Effector memory CD4-positive, alpha-beta T cell (primary cell): ENCODE measurements at places on chromosomes 2 and 18.

DNA sequence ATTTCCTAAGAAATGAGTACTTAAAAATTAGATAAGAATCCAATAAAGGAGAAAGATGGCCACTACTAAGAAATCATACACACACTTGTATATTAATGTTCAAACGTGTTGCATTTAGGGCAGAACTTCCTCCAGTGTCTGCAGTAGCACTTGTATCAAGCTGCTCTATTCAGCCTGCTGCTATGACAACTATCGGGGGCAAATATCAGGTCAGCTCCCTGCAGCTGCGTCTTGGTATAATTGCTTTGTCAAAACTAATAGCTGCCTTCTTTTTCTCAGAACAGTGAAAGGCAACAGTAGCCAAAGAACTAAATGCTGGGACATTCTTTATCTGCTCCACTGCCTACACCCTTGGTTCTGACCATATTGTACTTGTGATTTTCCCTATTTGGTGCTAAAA is 300.7 kb downstream of the NOL4 start:
- no peak overlapping the region for H3K4me3 ChIP-seq
- H3K27ac ChIP-seq = no peak overlapping the region
- no peaks in the 10 kb centered on the region for H3K4me1 ChIP-seq
- DNase-seq = no peak

- H3K27me3 ChIP-seq = peaks cover 2% of the 10 kb centered on the region
- DNase-seq = no peak
- H3K27ac ChIP-seq = no peak overlapping the region
These were observed 145.1 kb downstream of the GFPT1 start for GRCh38 chr2:69241664-69242514.

DNA sequence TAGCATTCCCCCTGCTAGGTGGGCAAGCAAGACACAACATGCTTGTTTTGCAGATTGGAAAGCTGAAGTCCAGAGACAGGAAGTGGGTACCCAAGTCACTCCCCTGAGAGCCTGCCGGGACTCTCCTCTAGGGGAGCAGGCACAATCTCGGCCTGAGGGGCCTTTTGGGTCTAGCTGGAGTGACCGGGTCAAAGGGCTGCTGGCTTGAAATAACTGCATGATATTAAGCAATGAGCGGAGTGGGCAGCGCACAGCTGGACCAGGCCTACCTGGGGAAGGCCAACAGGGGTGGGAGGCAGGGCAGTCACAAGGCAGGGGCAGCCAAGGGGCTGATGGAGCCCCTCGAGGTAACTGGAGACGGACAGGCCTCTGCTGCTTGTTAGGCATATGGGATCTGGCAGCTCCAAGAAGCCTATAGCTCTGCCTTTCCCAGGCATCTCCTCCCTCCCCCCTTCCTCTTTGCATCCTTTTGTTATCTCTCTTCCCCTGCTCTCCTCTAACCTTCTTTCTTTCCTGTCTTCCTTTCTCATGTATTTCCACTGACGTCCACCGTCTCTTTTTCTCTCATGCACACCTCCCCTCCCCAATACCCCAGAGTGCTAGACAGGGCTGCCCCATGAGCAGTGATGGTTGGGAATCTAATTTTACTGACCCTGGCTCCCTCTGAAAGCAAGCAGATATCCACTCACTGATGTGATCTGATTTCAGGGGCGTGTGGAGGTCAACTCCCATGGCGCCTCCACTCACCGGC is 237.5 kb downstream of the LOXHD1 start:
- no peak overlapping the region for H3K4me3 ChIP-seq
- no peaks in the 10 kb centered on the region for H3K27me3 ChIP-seq
- no peak for DNase-seq
- H3K36me3 ChIP-seq = no peaks in the 10 kb centered on the region
- no peaks in the 10 kb centered on the region for H3K4me1 ChIP-seq
- no peak overlapping the region for H3K27ac ChIP-seq

DNA sequence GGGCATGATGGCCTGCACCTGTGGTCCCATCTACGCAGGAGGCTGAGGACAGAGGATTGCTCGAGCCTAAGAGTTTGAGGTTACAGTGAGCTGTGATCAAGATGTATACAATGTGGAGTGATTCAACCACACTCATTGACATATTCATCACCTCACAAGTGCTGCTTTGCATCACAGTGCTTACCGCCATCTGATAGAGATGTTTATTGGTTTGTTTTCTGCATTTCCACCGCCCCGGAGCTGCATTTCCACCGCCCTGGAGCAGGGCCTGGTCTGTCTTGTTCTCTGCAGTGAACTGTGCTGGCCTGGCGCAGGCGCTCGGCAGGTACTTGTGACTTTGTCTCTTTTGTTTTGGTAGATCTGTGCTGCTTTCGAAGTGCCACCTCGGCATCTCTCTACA is 96.0 kb downstream of the SMAD7 start:
- H3K36me3 ChIP-seq = no peaks in the 10 kb centered on the region
- H3K4me3 ChIP-seq = no peak overlapping the region
- DNase-seq = no peak
- no peaks in the 10 kb centered on the region for H3K4me1 ChIP-seq
- H3K27me3 ChIP-seq = no peaks in the 10 kb centered on the region
- no peak overlapping the region for H3K27ac ChIP-seq

DNA sequence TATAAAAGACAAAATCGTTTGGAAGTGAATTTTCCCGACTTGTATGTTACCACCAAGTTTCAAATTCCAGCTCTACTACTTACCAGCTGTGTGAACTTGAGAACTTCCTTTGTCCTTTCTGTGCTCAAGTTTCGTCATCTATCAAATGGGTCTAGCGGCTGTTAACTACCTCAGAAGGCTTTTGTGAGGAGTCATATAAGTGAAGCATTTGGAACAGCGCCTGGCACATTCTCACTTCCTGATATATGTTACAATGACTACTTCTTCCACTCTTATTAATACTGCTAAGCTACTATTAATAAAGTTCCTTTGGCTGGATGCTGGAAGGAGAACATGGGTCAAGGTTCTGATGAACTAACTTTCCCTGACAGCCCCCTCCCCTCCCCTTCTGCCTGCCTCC is 104.5 kb downstream of the MEIS1 start:
- no peaks in the 10 kb centered on the region for H3K4me1 ChIP-seq
- no peak overlapping the region for H3K4me3 ChIP-seq
- H3K27me3 ChIP-seq = no peaks in the 10 kb centered on the region
- no peak overlapping the region for H3K27ac ChIP-seq
- H3K36me3 ChIP-seq = no peaks in the 10 kb centered on the region
- DNase-seq = no peak

DNA sequence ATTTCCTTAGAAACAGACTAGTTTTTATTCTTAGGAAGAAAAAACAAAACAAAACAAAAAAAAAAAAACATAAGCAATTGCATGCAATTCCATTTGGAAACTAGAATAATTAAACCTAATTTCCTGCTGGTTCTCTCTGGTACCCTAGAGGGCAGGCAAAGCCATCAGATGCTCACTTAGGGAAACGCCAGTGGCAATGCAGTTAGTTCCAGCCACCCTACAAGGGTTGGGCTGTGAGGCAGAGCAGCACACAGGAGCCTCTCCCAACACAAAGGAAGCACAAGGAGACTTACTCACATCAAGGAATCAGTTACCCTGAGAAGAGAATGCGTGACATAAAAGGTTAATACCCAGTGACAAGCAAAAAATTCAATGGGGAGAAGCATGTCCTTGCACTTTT is 28.8 kb downstream of the CCDC93 start:
- H3K27ac ChIP-seq = no peak overlapping the region
- no peaks in the 10 kb centered on the region for H3K27me3 ChIP-seq
- H3K4me1 ChIP-seq = no peaks in the 10 kb centered on the region
- no peak overlapping the region for H3K4me3 ChIP-seq

DNA sequence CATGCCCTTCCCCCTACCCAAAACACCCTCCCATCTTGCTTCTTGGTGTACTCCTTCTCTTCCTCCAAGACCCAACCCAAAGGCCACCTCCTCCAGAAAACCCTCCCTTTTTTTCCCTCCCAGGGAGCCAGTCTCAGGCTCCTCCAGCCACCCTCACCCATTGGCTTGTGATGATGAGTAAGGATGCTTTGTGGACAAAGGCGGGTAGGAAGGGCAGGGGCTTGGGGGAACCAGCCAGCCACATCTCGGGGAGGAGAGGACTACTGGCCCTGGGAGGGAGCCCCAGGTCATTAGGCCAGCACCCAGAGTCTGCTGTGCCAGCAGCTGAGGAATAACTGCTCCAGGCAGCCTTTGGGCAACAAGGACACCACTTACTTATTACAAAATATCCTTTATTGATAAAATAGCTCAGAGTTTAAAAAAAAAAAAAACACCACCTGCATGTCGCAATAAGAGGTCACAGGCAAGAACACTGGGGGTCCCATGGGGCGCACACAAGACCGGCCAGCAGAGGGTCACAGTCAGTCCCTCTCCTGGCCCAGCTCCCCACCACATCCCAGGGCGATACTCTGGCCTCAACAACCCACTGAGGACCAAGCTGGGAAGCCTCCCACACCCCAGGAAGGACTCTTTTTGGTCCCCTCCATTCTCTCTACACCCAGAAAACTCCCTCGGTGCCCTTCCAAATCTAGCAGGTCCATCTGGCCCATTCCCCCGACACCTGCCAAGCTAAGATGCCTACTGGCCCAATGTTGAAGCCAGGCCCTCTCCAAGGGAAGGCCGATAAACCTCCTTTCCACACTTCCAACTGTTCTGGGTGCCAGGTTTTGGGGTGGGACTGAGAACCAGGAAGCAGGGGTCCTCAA is 3.6 kb downstream of the ADRA2B start:
- no peaks in the 10 kb centered on the region for H3K36me3 ChIP-seq
- peaks cover 10% of the 10 kb centered on the region for H3K4me1 ChIP-seq
- H3K27ac ChIP-seq = no peak overlapping the region
- DNase-seq = no peak
- H3K27me3 ChIP-seq = no peaks in the 10 kb centered on the region

GRCh38 chr18:76687304-76687962 is 134.9 kb upstream of the ZNF236 start:
- H3K4me1 ChIP-seq = no peaks in the 10 kb centered on the region
- no peak overlapping the region for H3K4me3 ChIP-seq
- H3K27me3 ChIP-seq = no peaks in the 10 kb centered on the region
- no peak overlapping the region for H3K27ac ChIP-seq

GRCh38 chr18:28791101-28791500 is 614.2 kb upstream of the CDH2 start:
- no peaks in the 10 kb centered on the region for H3K4me1 ChIP-seq
- no peaks in the 10 kb centered on the region for H3K27me3 ChIP-seq
- no peak overlapping the region for H3K27ac ChIP-seq
- DNase-seq = no peak
- no peaks in the 10 kb centered on the region for H3K36me3 ChIP-seq
- H3K4me3 ChIP-seq = no peak overlapping the region

- no peak overlapping the region for H3K27ac ChIP-seq
- H3K4me1 ChIP-seq = no peaks in the 10 kb centered on the region
- H3K4me3 ChIP-seq = no peak overlapping the region
- no peak for DNase-seq
These were observed 24.6 kb downstream of the FIGN start for GRCh38 chr2:163711258-163711657.

DNA sequence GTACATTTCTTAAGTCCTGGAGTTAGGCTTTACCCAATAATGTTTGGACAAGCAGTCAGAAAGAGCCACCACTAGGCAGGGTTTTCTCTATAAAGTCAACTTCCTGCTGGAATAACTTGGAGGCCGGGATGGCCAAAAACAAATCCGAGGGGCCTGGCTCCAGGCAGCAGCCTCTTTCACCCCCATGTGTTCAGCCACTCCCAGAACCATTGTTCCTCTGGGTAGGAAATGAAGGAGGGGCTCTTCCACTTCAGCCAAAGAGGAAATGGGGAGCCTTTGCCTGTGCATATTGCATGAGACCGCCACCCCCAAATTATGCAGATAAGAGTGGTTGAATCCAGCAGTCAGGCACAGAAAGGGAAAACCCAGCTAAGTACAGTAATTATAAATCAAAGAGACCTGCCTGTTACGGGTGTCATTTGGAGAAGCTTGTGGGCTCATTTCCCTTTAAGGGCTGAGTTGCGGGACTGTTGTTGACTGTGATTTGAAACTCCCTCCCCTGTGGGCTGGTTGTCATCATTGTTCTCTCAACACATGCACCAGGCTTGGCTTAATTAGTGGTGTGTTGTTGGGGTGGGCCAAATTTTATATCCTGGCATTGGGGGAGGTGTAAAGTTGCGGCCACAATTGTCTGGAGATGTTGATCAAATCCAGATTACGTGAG is 212.8 kb upstream of the SOX11 start:
- no peaks in the 10 kb centered on the region for H3K27me3 ChIP-seq
- no peak overlapping the region for H3K4me3 ChIP-seq
- H3K27ac ChIP-seq = no peak overlapping the region
- DNase-seq = no peak
- no peaks in the 10 kb centered on the region for H3K36me3 ChIP-seq

DNA sequence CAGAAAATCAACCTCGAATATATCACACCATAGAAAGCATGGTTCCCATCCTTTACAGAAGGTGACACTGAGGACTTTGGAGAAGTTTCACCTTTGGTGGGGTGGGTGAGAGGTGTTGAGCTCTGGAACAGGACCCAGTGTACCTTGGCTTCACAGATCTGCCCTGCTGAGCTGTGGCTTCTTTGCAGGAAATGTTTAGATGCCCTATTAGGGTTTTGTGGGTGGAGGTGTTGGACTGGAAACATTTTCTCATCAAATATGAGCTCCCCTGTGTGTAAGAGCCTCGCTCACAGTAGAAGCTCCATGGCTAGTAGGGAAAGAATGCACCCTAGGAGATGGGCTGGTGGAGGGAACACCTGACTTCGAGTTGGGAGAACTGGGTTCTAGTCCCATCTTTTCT is 55.6 kb downstream of the RPL37A start:
- no peak overlapping the region for H3K27ac ChIP-seq
- no peaks in the 10 kb centered on the region for H3K27me3 ChIP-seq
- no peaks in the 10 kb centered on the region for H3K4me1 ChIP-seq

- no peaks in the 10 kb centered on the region for H3K27me3 ChIP-seq
- H3K27ac ChIP-seq = no peak overlapping the region
- no peaks in the 10 kb centered on the region for H3K4me1 ChIP-seq
- H3K4me3 ChIP-seq = no peak overlapping the region
- no peaks in the 10 kb centered on the region for H3K36me3 ChIP-seq
These were observed 251.9 kb downstream of the EIPR1 start for GRCh38 chr2:3125761-3126130.

DNA sequence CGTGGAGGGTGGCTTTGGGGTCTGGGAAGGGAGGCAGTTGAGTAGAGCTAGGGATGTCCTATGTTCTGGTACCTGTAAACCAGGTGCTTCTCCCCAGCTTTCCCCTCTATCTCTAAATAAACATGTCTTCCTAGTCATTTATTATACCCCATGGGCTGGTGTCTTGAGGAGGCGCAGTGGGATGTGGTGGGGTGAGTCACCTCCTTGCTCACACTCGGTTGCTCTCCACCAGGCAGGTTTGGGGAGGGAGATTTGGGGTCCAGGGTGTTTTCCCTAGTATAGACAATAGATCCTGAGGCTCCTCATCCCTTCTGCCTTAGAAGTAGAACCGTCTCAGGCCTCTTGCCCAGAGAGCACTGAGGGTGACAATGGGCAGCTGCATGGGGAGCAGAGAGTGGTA is 5.1 kb downstream of the PSD4 start:
- H3K4me3 ChIP-seq = peak overlapping the region; percentile 6
- peak overlapping the region; percentile 52 for H3K27ac ChIP-seq
- peaks cover 28% of the 10 kb centered on the region for H3K36me3 ChIP-seq
- H3K27me3 ChIP-seq = no peaks in the 10 kb centered on the region

- no peaks in the 10 kb centered on the region for H3K4me1 ChIP-seq
- no peaks in the 10 kb centered on the region for H3K27me3 ChIP-seq
- H3K27ac ChIP-seq = no peak overlapping the region
- no peak overlapping the region for H3K4me3 ChIP-seq
- no peak for DNase-seq
- no peaks in the 10 kb centered on the region for H3K36me3 ChIP-seq
These were observed 230.1 kb upstream of the PXDN start for GRCh38 chr2:1974397-1974796.

GRCh38 chr2:28334527-28334894 is 58.1 kb upstream of the FOSL2 start:
- H3K4me3 ChIP-seq = no peak overlapping the region
- no peaks in the 10 kb centered on the region for H3K4me1 ChIP-seq
- DNase-seq = no peak
- no peak overlapping the region for H3K27ac ChIP-seq
